Mesothelial cell of epicardium (in vitro differentiated cells): ENCODE measurements at places on chromosomes 12 and 14. TPM values are rescaled to one million over a fixed set of nuclear protein-coding genes. Genes with fewer than 3 reads are reported as not detected.

MAP3K12 gene
- total RNA-seq = 35.4 to 41.8 TPM (median 37.0 TPM) in 3 replicates

CCDC197 gene
- not detected in 3 replicates for total RNA-seq

NGB gene
- total RNA-seq = not detected in 3 replicates

NR4A1 gene
- 138 to 141 TPM (median 141 TPM) in 3 replicates for total RNA-seq

HIF1A gene
- total RNA-seq = 124 to 133 TPM (median 126 TPM) in 3 replicates

ATF7 gene
- 35.4 to 38.6 TPM (median 36.3 TPM) in 3 replicates for total RNA-seq

FOXM1 gene
- total RNA-seq = 22.6 to 25.4 TPM (median 24.9 TPM) in 3 replicates

SDR9C7 gene
- total RNA-seq = 0.20 to 0.40 TPM (median 0.29 TPM) in 3 replicates

RECQL gene
- total RNA-seq = 15.7 to 17.8 TPM (median 17.4 TPM) in 3 replicates

- no peak for DNase-seq
These were observed 46.1 kb upstream of the MMP17 start for GRCh38 chr12:131782061-131782460.

- DNase-seq = no peak
These were observed 17.7 kb upstream of the ASCL1 start for GRCh38 chr12:102939670-102940222.

DNA sequence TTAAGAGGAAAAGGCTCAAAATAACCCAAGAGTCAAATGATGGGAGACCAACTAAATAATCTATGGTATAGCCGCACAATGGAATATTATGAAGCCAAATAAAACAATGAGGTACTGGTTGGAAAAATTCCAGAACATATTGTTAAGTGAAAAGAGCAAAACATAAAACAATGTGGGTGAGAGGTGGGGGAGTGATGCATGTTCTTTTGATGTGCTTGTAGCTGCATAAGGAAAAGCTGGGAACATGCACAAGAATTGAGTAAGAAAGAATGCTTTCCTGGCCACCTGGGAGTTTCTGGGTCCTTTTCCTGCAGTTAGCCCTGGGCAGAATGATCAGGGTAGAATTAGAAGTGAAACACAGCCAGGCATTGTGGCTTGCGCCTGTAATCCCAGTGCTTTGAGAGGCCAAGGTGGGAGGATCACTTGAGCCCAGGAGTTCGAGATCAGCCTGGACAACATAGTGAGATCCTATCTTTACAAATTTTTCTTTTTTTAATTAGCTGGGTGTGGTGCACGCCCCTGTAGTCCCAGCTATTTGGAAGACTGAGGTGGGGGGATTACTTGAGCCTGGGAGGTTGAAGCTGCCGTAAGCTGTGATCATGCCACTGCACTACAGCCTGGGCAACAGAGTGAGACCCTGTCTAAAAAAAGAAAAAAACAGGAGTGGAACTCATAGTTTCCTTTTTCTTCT, 7.9 kb downstream of the ABCB9 start:
- no peak for DNase-seq

- DNase-seq = no peak
These were observed 11.6 kb upstream of the KIF26A start for GRCh38 chr14:104126753-104127152.

GRCh38 chr12:6364044-6364374, 11.4 kb downstream of the SCNN1A start:
- DNase-seq = no peak

- DNase-seq = no peak
These were observed 39.9 kb upstream of the DHRS7 start for GRCh38 chr14:60204843-60205774.

DNA sequence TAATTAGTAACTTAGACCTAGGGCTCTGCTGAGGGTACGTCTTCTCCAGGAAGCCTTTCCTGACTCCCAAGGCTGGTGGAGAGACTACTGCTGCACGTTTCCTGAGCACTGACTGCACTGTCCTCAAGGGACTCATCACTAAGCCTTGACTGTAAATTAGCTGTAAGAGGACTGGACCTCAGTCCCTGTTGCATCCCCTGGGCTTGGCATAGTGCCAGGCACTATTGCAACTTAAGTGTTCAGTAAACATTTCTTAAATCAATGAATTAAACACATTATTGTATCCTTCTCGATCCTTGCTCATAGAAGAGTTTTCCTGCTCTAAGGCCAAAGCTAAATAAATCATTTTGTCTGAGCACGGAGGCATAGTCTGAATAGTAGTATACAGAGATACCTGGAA, 31.9 kb upstream of the IFNG-AS1 start:
- DNase-seq = no peak

GRCh38 chr14:65282896-65283253, 129.7 kb upstream of the FUT8 start:
- DNase-seq = no peak

- DNase-seq = no peak
These were observed 212.8 kb upstream of the CAND1 start for GRCh38 chr12:67056329-67056728.

- DNase-seq = peak; percentile 77
These were observed at the start of gene DDHD1 for GRCh38 chr14:53152887-53153701. Gene DDHD1 (minus strand): TSS chr14:53153323. CDS start chr14:53153098, 225 bp downstream.

GRCh38 chr14:56262530-56262929, 144.3 kb downstream of the PELI2 start:
- DNase-seq = no peak

DNA sequence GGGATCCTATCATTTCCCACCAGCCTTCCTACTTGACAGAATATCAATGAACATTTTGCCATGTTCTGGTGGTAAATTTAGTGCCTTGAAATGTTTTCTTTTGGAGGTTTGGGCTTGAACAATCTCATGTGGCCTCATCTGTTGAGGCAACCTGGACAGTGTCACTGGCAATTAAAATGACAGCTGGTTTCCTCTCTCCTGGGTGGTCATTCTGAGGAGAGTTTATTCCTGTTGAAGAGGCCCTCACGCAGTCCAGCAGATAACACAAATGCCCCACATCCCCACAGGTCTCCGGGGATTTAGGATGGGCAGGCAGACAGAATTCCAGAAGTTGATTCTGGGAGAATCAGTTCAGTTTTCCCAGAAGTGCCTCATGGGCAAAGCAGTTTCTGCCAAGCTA, 41.9 kb downstream of the MMAB start:
- no peak for DNase-seq

DNA sequence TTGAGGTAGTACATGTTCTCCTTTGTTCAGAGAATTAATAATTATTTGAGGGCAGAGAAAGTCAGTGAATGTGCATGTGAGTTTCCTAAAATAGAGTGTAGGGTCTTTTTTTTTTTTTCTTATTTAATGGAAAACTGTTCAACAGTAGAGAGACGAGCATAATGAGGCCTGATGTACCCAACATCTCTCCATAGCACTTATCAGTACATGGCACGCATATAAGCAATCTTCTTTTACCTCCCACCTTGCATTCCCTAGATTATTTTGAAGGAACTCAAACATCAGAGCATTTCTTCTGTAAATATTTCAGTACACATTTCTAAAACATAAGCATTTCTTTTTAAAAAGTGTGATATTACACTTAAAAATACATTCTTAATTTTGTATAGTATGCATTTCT, 87.8 kb downstream of the KTN1 start:
- DNase-seq = no peak

- no peak for DNase-seq
These were observed 89.3 kb upstream of the RFX4 start for GRCh38 chr12:106493531-106493930.

DNA sequence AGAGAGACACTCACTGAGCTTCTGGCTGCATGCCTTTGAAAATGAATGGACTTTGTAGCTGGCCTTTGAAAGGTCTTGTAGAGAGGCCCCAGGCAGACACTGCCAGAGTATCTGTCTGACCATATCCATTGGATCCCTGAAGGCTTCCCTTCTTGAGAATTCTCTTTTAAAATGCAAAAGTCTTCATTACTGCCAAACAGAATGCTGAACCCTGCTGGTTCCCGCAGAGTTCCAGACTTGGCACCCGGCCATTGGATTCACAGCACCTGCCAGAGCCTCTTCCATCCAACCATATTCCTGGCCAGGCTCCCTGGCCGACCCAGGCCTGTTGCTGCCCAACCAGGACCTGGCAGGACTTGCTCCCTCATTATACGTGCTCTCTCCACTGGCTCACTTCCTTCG, 182.5 kb downstream of the GXYLT1 start:
- DNase-seq = no peak

DNA sequence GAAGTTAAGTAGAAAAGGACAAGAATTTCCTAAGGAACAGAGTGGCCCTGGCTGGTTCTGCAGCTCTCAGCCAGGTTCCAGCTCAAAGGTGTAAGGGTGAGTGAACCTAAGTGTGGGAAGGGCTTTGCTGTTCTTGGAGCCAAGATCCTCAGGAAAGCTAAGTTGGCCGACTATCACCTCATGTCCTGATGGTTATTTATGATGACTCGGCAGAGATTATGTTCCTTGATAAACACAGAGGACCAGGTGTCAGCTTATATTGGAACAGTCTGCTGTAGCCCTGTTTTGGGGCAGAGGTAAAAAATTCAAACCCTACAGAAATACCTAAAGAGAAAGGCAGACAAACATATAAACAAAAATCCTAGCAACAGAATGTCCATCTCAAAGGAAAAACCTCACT, 128.5 kb downstream of the TBX3 start:
- DNase-seq = no peak

DNA sequence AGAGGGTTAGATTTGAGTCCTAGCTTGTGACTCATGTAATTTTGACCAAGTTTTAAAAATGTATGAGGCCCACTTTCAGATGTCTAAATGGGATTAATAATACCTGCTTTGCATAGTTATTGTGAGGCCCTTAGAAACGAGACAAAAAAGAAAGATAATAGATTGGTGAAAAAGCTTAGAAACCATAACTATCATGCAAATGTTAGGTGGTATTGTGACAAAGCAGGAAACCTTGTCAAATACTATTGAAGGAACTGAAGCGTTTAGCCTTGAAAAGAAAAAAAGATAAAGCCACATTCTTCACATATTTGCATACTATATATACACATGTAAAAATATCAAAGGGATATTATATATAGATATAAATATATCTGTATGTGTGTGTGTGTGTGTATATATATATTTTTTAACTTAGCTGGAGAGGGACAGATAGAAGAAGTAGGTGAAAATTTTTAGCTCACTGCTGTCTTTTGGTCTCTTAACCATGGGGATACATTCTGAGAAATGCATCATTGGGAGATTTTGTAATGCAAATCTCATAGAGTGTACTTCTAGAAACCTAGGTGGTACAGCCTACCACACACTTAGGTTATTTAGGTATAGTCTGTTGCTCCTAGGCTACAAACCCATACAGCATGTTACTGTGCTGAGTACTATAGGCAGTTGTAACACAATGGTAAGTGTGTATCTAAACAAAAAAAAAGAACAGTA, 270.3 kb downstream of the CCDC91 start:
- no peak for DNase-seq

GRCh38 chr14:103073876-103074728, 9.9 kb upstream of the LBHD2 start:
- DNase-seq = no peak

- no peak for DNase-seq
These were observed 2.6 kb downstream of the KIAA0586 start for GRCh38 chr14:58430156-58430555.

- no peak for DNase-seq
These were observed 33.5 kb downstream of the RAD51B start for GRCh38 chr14:67852926-67853604.

DNA sequence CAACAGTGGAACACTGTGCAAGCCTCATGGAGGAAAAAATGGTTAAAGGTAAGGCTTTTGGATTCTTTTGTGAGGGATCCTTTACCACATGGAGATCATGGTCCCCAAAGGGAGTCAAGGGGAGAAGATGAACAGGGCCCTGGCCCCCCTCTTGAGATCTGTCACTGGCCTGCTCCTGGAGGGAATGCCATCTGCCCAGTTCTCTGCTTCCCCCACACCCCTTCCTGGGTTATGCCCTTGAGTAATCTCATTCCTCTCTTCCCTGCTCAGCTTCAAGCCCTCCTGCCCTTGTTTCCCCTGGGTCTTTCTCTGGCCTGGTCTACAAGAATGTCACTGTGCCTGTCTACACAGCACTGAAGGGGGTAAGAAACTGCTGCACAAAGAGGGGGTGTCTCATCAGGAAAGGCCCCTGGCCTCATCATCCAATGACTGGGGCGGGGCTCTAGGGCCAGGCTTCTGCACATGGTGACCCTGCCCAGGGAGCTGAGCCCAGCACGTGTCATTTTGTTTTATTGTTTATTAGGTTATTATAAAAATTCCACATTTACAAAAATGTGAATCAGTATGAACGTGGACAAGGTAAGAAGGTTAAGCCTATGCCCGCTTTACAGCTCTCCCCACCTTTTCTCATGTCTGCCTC, 30.3 kb downstream of the PIGH start:
- no peak for DNase-seq

DNA sequence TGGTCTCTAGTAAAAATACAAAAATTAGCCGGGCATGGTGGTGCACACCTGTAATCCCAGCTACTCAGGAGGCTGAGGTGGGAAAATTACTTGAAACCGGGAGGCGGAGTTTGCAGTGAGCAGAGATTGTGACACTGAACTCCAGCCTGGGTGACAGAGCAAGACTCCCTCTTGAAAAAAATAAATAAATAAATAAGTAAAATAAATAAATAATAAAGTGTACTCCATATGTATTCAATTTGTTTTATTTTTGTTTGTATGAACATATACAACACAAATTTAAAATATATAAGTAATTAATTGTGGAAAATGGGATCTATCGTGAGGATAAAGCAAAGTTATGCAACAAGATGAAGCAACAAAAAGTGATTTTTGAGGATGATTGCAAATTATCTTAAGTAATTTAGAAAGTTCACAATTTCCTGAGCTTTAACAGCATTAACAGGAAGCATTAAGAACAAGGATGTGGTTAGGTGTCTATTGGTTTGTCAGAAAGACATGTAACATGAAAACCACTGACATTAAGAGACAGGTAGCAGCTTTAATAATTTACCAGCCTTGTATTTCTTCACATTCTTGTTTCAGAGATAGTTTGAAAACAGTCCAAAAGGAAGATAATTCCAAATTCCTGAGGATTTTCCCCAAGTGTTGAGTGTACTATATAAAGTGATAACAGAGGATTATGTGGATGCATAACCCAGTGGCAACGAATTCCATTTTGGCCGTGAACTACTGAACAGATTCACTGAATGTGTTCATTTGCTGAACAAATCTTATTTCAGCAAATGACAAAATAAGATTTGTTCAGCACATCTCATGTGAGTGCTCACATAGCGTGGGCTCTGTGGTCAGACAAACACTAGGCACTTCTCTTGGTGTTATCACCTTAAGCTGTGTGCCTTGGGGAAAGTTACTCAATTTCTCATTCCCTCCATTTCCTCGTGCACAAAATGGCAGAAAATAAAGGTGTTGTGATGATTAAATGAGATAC, 68.6 kb upstream of the RESF1 start:
- no peak for DNase-seq

GRCh38 chr12:42958291-42958674, 368.7 kb upstream of the PRICKLE1 start:
- DNase-seq = no peak

GRCh38 chr12:95390932-95391331, 83.0 kb upstream of the METAP2 start:
- no peak for DNase-seq

- DNase-seq = no peak
These were observed 184.9 kb downstream of the CAPZA3 start for GRCh38 chr12:18922851-18923250.
